Activated naive CD4-positive, alpha-beta T cell treated with anti-CD3 and anti-CD28 coated beads, Interleukin-2, amount 50 U/mL, for 72 hours (primary cell): ENCODE measurements at places on chromosomes 12 and 14.
A peak's percentile ranks its signal among the peaks of the same experiment; 100 is the strongest.

DNA sequence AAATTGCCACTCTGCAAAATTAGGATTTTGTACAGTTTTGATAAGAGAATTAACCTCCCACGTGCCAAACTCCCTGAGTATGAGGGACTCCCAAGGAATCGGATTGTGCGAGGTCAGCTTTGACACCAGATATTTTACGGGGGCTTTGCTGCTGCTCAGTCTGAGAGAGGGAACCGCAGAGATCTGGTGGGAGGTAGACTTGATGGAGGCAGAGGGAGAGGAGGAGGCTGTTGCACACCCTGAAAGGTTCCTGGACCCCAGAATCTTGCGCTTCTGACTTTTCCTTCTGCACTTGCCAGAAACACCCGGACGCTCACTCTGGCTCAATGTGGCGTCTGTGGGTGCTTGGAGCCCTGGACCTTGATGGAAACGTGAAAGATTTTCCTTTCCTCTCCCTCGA lies 83.9 kb downstream of the PAPOLA start:
- no peak for DNase-seq

DNA sequence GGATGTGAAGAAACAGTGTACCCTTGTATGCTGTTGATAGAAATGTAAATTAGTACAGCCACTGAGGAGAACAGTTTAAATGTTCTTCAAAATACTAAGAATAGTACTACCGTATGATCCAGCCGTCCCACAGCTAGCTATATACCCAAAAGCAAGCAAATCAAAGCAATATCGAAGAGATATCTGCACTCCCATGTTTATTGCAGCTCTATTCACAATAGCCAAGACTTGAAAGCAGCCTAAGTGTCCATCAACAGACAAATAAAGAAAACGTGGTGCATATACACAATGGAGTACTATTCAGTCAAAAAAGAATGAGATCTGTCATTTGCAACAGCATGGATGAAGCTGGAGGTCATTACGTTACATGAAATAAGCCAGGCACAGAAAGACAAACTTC lies 88.5 kb upstream of the SLC38A4 start:
- DNase-seq = no peak

GRCh38 chr12:110853836-110854235 lies 7.0 kb downstream of the CCDC63 start:
- no peak for DNase-seq

GRCh38 chr12:104615048-104615561 lies 158.4 kb downstream of the CHST11 start:
- no peak for DNase-seq

- no peak for DNase-seq
Observed at GRCh38 chr12:106736051-106736957, 38.2 kb upstream of the RIC8B start.

- no peak for DNase-seq
Observed at GRCh38 chr12:58521796-58522195, 398.5 kb downstream of the LRIG3 start.

DNA sequence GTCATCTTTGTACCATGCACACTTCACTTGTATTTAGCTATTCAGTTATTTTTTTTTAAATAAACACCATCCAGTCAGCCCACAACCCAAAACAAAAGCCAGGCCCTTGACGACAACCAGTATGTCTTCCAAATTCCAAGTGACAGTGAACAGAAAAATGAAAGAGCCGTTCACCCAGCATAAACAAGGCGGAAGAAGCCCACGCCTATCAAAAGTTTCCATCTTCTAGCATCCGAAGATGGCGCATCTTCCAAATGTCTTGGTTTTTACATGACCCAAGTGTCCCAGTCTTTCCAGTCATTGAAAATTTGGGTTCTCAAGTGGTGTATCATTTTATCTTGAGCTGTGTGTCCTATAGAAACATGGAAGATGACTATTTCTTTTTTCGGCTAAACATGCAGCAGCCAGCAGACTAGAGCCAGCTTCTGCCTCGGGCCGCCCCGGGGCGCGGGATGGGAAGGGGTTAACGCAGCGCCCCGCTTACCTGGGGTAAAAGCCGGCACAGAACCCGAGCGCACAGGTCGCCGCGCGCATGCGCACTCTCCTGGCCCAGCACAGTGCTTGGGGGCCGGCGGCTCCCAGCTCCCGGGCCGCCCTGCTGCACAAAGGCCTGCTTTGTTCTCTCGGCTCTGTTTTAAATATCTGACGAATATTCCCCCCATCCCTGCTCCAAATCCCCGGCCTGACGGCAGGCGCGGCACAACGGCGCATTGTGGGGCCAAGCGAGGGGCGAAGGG lies 164.8 kb downstream of the ZFP36L1 start:
- peak; percentile 49 for DNase-seq

GRCh38 chr12:49706351-49707127 lies 666 bp downstream of the FMNL3 start:
- peak; percentile 17 for DNase-seq

- no peak for DNase-seq
Observed at GRCh38 chr14:96538990-96539317, 36.8 kb downstream of the PAPOLA start.

DNA sequence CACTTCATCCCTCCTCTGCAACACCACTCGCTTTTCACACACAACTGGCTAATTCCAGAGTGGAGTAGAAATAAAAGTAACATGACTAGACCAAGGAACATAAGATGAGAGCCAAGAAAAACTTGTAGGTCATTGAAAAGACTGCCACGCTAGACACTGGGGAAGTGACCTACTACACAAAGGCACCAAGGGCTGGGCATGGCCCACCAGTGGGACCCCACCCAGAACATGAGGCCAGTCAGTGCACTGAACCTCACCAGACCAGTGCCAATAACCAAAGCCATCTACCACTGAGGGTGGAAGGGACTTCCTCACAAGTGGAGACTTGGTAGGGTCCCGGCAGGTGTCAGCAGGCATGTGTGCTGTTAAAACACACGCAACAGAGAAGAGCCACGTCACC lies 19.7 kb downstream of the FBLN5 start:
- DNase-seq = no peak

DNA sequence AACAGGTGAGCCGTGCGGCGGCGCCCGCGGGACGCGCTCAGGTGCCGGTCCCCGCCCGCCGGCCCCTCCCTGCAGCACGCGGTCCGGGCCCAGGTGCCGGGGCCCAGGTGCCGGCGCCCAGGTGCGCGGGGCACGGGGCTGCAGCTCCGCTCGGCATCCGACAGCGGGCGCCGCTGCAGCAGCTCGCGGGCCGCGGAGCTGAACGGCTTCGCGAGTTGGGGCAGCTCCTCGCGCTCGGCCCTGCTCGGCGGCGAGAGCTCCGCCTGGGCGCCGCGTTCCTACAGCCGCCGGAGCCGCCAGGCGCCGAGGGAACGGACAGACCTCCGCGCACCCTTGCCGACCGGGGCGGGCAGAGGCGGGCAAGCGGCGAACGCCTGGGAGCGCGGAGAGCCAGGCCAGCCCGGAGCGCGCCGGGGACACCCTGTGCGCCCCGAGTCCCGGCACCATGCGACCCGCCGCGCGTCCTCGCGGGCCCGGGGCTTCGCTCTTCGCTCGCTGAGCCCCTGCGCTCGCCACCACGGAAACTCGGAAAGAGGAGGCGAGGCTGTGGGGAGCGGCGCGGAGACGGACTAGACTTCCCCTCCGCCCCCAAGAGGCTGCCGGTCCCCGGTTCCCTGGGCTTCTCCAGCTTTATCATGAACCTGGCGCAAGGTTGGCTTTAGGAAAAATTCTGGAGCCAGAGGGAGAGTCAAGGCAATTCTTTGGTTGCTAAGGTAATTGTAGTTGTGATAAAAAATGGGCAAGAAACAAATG lies at the start of gene RGS6:
Gene RGS6 (plus strand): TSS at position 201 of the 753 bp plus-strand sequence.
- DNase-seq = no peak

DNA sequence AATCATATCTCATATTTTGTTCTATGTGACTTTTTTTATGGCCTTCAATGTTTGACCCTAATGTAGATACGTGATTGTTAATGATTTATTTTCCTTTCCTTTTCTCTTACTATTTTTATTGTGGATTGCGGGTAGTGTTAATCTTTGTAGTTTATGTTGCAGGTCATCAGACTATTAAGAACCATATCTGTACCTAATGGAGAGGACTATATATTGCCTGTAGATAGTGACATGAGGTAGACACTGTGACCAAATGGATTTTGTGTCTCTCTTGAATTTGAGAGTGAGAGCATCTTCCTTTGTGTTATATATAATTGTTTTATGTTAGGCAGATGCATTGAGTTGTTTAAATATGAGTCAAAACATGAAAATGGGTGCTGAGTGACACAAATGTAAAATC lies 543.4 kb upstream of the MGAT4C start:
- no peak for DNase-seq

GRCh38 chr12:4012073-4012472 lies 138.9 kb upstream of the PARP11 start:
- no peak for DNase-seq

- no peak for DNase-seq
Observed at GRCh38 chr14:104560586-104560945, 19.0 kb upstream of the C14orf180 start.

- DNase-seq = no peak
Observed at GRCh38 chr12:131114271-131114670, 160.6 kb downstream of the ADGRD1 start.

GRCh38 chr12:1635301-1636095 lies 6.5 kb downstream of the WNT5B start:
- DNase-seq = no peak

- no peak for DNase-seq
Observed at GRCh38 chr14:104816616-104816884, 15.6 kb downstream of the ZBTB42 start.

DNA sequence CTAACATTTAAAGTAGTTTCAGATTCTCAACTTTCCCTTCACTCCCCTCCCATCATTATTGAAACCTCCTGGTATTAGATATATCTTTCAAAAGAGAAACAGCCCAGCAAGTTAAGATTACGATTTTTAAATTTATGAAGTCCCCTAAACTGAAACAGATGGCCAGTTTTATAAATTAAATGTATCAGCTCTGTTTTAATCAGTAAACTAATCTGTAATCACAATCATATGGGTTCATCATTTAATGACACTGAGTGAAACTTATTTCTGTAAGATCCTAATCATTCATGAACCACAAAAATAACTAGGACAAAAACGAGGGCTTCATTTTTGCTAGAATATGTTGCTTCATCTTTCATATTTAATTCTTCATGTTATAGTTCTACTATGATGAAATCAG lies 137.8 kb downstream of the EPS8 start:
- DNase-seq = no peak

DNA sequence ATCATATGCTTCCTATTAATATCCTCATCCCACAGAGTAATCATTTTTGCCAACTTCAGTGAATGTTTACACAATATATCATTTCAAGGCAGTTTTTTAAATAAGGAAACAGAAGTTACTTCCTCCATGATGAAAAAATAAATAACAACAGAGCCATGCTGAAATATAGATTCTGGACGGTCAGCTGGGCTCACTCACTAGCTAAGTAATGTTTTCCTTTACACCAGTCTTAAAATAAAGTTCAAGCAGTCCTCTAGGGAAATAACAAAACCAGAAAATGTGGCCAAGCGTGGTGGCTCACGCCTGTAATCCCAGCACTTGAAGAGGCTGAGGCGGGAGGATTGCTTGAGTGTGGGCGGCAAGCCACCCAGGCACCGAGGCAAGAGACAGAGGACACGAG lies 28.7 kb downstream of the AICDA start:
- no peak for DNase-seq
